Cerebellum (tissue), 4 donors: ENCODE measurements at places on chromosomes 4 and X. TPM values are rescaled to one million over a fixed set of nuclear protein-coding genes. Genes with fewer than 3 reads are reported as not detected.

GRCh38 chrX:148542481-148543255 lies 42.3 kb downstream of the AFF2 start:
- no peak for DNase-seq

DNA sequence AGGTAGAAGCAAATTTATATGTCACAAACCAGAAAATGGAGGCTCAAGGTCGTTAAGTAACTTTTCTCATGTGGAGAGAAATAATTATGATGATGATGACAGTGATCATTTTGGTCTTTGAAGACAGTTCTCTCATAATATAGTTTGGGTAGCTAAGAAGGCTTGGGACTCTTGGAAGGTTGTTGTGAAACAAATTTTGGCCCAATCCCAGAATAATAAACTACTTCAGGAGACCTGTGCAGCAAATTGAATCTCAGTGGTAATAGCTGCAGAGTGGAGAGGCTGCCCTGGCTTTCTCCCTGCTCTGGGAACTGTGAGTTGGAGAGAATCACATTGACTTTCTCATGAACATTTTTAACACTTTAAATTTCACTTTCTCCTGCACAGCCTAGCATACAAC lies 217.2 kb upstream of the BOD1L1 start:
- DNase-seq = no peak

Gene ZNF141
- total RNA-seq = 61.7 TPM

- no peak for DNase-seq
Observed at GRCh38 chr4:153729895-153730294, 29.9 kb downstream of the RNF175 start.

Gene WDR45
- 19.2 TPM for total RNA-seq

GRCh38 chr4:14716691-14717090 lies 285.6 kb upstream of the CPEB2 start:
- DNase-seq = no peak

DNA sequence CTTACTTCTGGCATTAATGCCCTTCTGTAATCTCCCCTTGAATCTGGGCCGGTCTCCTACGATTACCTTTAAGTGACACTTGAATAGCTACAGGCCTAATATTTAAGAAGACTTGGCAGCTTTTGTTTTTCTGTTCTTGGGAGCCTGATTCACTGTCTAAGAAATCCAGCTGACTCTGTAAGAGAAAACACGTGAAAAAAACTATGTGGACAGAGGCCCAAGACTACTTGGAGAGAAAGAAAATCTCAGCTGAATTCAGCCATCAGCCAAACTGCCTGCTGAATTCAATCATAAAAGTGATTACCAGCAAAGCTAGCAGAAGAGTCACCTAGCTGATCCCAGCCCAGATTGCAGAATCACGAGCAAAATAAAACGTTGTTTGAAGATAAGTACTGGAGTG lies 521.2 kb downstream of the MID1IP1 start:
- no peak for DNase-seq

DNA sequence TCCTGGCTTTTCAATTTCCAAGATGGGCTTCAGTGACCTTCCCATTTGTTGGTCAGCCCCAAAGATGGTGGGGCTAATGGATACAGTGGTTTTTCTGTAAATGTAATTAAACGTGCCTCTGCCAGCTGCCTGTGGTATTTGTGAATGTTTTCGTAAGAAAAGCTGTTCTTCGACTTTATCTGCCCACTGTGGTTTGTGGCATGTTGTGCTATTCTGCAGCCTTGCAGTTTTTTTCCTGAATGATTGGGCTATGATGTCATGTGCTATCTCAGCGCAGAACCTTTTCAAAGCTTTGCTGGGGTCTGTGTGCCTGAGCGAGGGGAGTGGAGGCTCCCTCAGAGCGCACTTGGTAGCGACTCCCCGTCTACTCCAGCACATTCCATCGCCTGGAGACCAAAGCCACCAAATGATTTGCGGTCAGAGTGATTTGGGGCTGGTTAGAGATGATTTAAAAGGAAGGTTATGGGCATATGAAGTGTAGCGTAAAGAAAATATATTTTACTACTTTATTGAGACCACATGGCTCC lies 137.5 kb downstream of the PALLD start:
- no peak for DNase-seq

Gene MID1
- 35.3 TPM for total RNA-seq

GRCh38 chr4:127936974-127937373 lies 28.0 kb downstream of the MFSD8 start:
- DNase-seq = no peak

GRCh38 chrX:120380699-120381098 lies 18.8 kb downstream of the ATP1B4 start:
- no peak for DNase-seq

GRCh38 chr4:37896206-37896860 lies 5.4 kb downstream of the TBC1D1 start:
- DNase-seq = no peak

GRCh38 chrX:57821703-57822387 lies 88.4 kb downstream of the ZXDA start:
- peak; percentile 30 for DNase-seq
